ENCODE measurements at places on chromosomes 7 and 10.

DNA sequence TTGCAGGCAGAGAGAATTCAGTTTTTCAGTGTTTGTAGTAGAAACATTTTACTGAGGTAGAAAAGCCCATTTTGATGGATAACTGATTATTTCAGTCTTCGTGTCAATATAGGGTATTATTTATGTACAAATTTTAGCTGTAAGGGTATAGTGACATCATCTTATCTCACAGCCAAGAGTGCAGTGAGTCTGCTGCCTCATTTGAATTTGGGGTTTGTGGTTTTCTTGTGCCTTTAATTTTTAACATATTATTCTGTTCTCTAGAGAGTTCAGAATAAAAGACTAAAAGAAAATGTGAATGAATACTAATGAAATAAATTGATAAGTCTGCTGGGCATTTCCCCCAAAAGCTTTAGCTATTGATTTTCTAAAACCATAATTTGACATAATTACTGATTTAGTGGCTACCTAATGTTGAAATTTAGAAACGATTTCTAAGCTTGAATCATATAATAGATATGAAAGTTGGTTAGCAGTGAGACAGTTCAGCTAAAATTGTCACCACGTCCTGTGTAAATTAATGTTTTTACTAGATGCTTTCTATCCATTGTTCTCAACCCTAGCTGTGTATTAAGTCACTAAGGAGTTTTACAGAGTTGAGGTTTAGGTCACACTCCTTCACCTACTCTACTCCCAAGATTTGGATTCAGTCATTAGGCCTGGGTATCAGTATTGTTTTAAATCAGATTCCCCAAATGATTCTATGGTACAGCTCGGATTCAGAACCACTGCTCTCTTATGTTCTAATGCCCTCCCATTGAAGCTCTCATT is 37.3 kb downstream of the ACADSB start:
- no peak for DNase-seq

- no peak for DNase-seq
Measured at GRCh38 chr10:2145491-2145890, 408.2 kb upstream of the ADARB2 start.

DNA sequence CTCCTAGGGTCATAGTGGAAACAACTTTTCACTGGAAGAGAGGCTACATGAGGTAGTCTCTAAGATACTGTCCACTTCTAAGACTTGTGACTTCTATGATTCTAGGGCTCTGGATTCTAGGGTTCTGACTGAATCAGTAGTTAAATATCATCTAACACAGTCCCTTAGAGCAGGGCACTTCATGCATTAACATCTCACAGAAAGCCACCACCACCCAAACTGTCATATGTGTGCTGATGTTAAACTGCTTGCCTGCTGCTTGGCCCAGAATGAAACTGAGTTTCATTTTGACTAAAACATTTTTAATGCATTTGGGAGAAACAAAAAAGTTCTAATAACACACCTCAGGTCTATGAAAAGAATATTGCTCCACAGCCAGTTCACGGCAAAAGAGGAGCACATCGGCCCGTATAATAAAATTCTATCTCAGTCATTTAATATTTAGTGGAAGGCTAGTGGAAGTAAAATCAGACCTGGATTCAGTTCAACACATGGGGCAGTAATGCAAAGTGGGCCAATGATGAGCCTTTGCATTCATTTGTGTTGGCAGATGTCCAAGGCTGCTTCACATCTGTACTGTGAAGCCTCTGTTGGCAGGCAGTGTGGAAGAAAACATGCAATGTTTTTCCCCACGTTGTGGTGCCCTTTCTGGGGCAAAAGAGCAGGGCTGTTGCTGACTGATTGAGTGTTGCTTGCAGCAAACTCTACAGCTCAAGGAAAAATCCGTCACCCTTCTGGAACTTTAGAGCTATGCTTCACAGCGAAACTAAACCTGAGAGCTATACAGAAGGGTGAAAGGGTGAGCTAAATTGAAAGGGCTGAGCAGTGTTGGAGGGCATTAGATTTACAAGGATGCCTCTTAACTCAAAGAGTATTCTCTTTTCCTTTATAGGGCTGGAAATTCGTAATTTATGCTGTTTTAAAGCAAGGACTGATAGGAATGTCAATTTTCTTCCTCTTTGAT is 33.5 kb upstream of the AUTS2 start:
- no peak for DNase-seq

DNA sequence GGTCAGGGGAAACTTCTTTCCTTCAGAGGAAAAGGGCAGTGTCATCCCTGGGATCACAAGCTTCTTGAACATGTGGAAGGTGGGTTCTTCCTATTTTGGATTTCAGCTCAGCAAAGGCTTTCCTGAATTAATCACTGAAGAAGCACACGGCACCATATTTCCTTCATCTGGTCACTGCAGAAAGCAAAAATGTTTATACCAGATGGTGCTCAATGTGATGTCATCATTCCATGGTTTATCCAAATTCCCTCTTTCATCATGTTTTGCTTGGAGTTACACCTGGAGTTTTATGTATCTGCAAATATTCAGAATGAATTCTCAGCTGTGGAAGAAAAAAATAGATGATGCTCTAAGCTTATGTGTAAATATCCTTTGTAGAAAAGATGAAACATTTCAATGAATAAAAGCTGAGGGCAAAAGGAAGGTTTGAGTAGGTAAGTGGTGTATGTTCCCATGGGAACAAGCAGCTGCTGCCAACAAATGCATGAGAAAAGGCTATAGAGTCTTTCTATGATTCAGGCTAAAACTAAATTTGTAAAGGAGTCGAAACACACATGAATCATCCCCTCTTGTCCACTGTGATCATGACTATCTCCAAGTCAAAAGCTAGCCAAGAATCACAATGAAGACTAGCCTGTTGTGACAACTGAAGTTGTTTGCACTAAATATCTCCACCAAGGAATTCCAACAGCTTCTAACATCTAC is 26.9 kb upstream of the BPGM start:
- DNase-seq = no peak

GRCh38 chr7:26500749-26501352 is 209.2 kb downstream of the SNX10 start:
- no peak for DNase-seq

DNA sequence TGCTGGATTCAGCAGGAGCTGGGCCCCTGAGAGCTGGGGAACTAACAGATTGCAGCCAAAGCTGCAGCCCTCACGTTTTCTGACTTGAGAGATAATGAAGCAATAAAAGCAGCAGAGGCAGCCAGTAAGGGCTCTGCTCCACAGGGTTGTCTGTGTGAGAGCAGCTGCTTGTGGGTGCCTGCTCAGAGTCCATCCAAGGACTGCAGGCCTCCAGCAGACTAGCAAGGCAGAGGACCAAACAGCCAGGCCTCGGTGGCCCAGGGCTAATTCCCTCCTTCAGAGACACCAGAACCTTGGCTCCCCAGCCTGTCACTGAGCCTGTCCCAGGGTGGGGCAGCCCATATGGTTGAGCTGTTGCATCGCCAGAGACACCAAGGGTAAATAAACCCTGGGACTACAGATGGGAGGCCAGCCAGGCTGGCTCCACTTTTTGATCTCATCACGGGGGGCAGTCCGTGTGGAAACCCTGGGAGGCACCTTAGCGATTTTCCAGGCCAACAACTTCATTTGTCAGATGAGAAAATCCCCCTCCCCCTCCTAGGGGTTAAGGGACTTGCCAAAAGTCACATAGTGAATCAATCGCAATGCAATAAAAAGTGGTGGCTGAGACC is 229.2 kb downstream of the WDR11 start:
- no peak for DNase-seq

GRCh38 chr7:104621321-104621720 is 292.9 kb downstream of the LHFPL3 start:
- no peak for DNase-seq

DNA sequence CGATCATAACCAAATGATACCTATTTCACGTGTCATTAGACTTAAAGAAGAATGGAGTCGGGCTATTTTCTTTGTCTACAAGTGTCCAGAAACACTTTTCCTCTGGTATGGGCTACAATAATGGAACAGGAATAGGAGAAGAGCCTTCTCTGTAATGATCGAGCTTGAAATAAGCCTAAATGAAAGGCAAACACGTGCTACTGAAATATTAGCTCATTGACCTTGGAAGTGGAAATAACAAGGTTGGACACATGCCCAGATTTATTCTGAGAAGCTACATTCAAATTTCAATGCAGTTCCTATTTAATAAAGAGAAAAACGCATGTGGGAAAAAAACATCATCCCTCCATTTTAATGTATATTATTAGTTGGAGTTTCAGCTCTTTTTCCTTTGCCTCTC is 254.7 kb upstream of the PTER start:
- no peak for DNase-seq

- no peak for DNase-seq
Measured at GRCh38 chr10:133465191-133465949, 11.6 kb downstream of the SCART1 start.

- DNase-seq = no peak
Measured at GRCh38 chr10:84511709-84512285, 183.4 kb downstream of the CCSER2 start.

DNA sequence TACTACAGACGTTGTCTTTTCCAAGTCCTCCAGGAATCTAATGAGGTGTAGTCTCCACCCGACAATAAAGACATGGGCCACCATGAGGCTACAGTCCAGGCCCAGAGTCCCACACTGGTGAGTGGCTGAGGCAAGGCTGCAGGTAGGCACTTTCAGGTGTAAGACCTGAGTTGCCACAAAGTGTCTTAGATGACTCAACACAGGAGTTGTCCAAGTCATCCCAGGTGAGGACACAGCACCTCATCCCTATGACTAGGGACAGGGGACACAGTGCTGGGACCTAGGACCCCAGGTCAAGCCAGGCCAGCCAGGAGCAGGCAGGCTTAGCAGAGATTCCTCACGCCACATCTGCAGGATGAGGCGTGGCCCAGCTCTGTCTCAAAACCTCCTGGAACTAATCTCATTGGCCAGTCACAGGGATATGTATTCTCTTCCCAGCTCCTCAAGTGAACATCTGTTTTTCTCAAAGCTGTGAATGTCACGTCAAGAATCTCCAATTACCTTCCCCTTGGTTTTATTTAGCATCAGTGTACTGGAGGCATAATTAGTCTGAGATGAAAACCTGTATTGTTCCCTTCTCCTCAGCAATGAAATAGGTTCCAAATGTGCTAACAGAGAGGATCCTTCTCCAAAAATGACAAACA is 254.6 kb downstream of the GRID1 start:
- DNase-seq = no peak

- DNase-seq = no peak
Measured at GRCh38 chr7:157575777-157576176, 239.0 kb downstream of the DNAJB6 start.

All from stimulated activated CD8-positive, alpha-beta memory T cell treated with anti-CD3 and anti-CD28 coated beads, Interleukin-4, amount 100 ng/mL, for 48 hours (primary cell).